ENCODE measurements at places on chromosomes 4 and X.

DNA sequence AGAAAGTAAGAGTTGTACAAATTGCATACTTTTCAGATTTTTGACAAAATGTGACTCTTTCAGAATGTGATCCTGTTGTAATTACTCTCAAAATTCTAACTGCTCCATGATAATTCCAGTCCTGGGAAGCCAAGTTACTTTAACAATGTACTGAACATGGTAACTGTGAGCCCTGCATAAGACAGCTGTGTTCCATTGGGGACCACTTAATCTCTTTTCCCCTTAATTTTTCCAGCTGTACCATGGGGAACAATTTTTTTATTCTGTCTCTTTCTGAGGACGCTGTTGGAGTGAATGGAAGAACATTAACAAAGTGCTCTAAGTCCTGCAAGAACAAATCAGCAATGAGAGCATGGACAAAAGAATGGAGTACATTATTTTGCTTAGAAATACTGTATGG, 95.8 kb downstream of the UPRT start:
- DNase-seq: no peak

- no peak for DNase-seq
These were observed 43.3 kb upstream of the ADAM29 start for GRCh38 chr4:174874898-174875297.

- no peak for DNase-seq
These were observed 1110.9 kb downstream of the NLGN4X start for GRCh38 chrX:5117816-5118215.

- DNase-seq: no peak
These were observed 83.5 kb downstream of the NPNT start for GRCh38 chr4:105978684-105979296.

GRCh38 chr4:110087070-110087708, 111.2 kb downstream of the ELOVL6 start:
- no peak for DNase-seq
